ENCODE measurements at places on chromosomes 1 and 21. TPM values are rescaled to one million over a fixed set of nuclear protein-coding genes. Genes with fewer than 3 reads are reported as not detected.

Gene PCNX2
- 16.0 TPM for total RNA-seq

- no peak for DNase-seq
- no peak overlapping the region for H3K27ac ChIP-seq
- no peaks in the 10 kb centered on the region for H3K4me1 ChIP-seq
- H3K27me3 ChIP-seq: peaks cover 2% of the 10 kb centered on the region
- H3K4me3 ChIP-seq: no peak overlapping the region
- H3K36me3 ChIP-seq: no peaks in the 10 kb centered on the region
Measured at GRCh38 chr21:45844181-45844580, 137.4 kb upstream of the COL6A1 start.

GRCh38 chr1:41955461-41956159 lies 36.9 kb upstream of the HIVEP3 start:
- peaks cover 8% of the 10 kb centered on the region for H3K36me3 ChIP-seq
- H3K27ac ChIP-seq: no peak overlapping the region
- H3K27me3 ChIP-seq: no peaks in the 10 kb centered on the region

DNA sequence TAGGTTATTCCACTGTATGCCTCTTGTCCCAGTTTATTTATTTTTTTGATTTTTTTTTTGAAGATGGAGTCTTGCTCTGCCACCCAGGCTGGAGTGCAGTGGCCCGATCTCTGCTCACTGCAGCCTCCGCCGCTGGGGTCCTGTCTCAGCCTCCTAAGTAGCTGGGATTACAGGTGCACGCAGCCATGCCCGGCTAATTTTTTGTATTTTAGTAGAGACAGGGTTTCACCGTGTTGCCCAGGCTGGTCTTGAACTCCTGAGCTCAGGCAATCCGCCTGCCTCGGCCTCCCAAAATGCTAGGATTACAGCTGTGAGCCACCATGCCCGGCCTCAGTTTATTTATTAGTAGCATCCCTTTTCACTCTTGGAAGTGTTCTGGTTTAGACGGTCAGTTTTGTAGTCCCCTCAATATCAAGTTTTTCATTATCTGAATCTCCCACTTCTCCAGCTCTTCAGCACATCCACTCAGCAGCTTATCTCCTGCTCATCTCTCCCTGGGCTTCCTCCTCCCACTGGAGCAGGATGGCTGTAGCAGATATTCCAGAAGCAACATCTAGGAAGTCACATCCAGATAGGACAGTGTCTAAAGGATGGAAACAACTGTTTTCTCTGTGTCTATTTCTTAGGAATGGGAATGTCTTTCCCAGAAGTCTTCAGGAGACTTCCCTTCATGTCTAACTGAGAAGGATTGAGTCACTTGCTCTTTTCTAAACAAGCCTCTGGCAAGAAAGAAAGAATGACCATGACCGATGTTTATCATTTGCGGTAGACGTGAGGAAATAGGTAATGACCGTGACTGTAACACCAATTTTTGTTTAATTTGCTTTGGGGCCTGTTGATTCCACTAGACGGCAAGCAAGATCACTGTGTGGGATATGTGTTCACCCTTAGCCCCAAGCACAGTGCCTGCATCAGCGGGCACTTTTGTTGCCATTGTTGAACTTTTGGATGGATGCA lies 14.4 kb downstream of the CCDC190 start:
- no peaks in the 10 kb centered on the region for H3K4me1 ChIP-seq
- H3K36me3 ChIP-seq: no peaks in the 10 kb centered on the region
- H3K4me3 ChIP-seq: no peak overlapping the region
- no peak overlapping the region for H3K27ac ChIP-seq
